ENCODE measurements at places on chromosomes 7 and 10. TPM values are rescaled to one million over a fixed set of nuclear protein-coding genes. Genes with fewer than 3 reads are reported as not detected.

- no peak overlapping the region for H3K27ac ChIP-seq
- DNase-seq, result no peak
- H3K4me3 ChIP-seq, result no peak overlapping the region
- H3K27me3 ChIP-seq, result no peaks in the 10 kb centered on the region
These were observed 22.5 kb downstream of the TSPAN13 start for GRCh38 chr7:16776053-16776452.

GRCh38 chr10:113425541-113425951 lies 127.3 kb upstream of the HABP2 start:
- DNase-seq, result no peak
- H3K36me3 ChIP-seq, result no peaks in the 10 kb centered on the region
- no peak overlapping the region for H3K4me3 ChIP-seq
- no peaks in the 10 kb centered on the region for H3K27me3 ChIP-seq
- H3K4me1 ChIP-seq, result no peaks in the 10 kb centered on the region

DNA sequence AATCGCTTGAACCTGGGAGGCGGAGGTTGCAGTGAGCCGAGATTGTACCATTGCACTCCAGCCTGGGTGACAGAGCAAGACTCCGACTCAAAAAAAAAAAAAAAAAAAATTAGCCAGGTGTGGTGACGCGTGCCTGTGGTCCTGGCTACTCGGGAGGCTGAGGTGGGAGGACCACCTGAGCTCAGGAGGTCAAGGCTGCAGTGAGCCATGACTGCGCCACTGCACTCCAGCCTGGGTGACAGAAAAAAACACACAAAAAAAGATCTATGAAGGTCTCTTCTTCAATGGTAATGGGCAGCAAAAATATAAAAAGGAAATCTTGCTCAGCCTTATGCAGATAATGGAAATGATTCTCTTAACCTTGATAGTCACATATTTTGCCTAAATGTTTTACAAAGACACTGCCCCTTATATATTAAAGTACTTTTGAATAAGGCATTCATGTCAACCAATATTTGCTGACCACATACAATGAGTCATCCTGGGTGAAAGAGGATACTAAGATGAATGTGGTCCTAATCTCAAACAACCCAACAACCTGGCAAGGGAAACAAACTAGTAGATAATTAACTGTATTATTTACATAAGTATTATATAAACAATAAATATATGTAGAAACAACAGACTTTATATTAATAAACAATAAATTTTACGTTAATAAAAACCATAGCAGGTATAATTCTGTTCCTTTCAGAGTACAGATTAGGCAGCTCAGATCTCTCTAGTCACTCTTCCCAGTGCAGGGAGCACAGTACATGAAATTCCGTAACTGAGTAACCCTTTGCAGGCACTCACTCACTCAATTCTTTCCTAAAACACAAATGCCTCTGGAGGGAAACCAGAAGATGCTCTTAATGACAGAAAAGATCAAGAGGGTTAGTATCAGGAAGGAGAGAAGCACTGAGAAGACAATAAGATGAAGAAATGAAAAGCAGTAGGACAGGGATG lies 8.1 kb downstream of the TOMM7 start:
- DNase-seq, result no peak
- no peak overlapping the region for H3K4me3 ChIP-seq
- H3K36me3 ChIP-seq, result peaks cover 16% of the 10 kb centered on the region
- H3K27me3 ChIP-seq, result no peaks in the 10 kb centered on the region

DNA sequence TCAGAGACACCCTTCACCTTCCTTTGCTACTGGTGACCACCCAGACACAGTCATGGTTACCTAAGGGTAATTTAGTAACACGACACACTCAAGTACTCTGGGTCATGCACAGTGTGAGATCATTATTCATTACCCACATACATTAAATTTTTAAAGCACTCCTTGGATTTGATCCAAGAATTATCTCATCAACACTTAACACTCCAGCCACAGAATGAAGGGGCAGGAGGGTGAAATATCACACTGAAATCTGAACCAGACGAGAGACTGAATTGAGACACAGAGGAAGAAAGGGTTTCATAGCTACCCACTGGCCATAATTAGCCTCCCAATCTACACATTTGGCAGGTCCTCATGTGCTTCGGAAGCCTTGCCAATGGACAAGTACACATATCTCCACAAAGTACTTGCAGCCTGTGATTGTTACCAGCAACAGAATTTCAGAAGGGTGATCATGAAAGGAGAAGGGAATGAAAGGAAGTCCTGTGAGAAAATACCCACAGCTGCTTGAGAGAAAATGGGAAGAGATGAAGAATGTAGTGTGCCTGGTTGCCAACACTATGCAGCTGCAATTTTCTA lies 189.3 kb downstream of the POLR1F start:
- no peaks in the 10 kb centered on the region for H3K4me1 ChIP-seq
- H3K27me3 ChIP-seq, result no peaks in the 10 kb centered on the region
- no peaks in the 10 kb centered on the region for H3K36me3 ChIP-seq
- no peak overlapping the region for H3K27ac ChIP-seq
- DNase-seq, result no peak
- no peak overlapping the region for H3K4me3 ChIP-seq

GRCh38 chr7:37040330-37040729 lies 316.0 kb upstream of the AOAH start:
- H3K4me3 ChIP-seq, result no peak overlapping the region
- H3K27me3 ChIP-seq, result no peaks in the 10 kb centered on the region
- H3K36me3 ChIP-seq, result no peaks in the 10 kb centered on the region

The CRHR2 gene
- not detected for total RNA-seq

The FZD8 gene
- 6.6 TPM for total RNA-seq

The CTTNBP2 gene
- 9.4 TPM for total RNA-seq

DNA sequence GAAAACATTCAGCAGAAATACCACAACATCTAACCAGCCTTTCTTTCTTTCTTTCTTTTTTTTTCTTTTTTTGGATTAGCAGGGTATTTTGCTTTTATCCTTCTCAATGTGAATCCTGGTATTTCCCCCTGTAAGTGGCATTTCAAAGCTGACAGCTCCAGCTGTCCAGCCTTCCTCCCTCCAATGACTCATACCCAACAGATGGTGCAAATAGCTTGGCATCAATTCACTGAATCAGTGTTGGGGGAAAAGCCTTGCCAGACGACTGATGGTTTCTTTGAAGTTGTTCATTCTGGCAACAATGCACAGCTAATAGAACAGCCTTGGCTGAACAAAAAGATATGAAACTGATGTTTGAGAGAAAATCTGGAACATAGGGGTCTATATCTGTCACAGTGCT lies 316.8 kb upstream of the STEAP1 start:
- no peaks in the 10 kb centered on the region for H3K27me3 ChIP-seq
- no peak for DNase-seq

The PRSS37 gene
- total RNA-seq, result not detected

DNA sequence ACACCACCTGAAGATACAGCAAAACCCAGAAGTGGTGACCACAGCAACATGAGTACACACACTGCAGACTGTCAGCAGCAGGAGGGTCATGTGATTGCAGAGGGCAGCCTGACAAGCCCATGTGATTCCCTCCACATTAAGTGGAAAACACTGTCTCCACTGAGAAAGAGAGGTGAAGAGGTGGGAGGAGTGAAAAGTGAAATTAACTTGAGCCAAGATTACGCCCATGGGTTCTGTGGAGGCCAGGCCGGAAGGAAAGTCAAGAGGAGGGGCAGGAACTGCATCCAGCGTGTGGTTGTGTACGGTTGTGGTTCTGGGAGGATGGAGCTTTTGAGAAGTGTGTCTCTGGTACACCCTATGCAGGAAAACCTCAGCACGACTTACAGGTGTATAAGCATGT lies 138.5 kb downstream of the PLXNA4 start:
- no peak overlapping the region for H3K27ac ChIP-seq
- no peaks in the 10 kb centered on the region for H3K27me3 ChIP-seq
- H3K36me3 ChIP-seq, result no peaks in the 10 kb centered on the region
- H3K4me1 ChIP-seq, result no peaks in the 10 kb centered on the region
- DNase-seq, result no peak

The SEMA3D gene
- total RNA-seq, result 3.7 TPM

- no peaks in the 10 kb centered on the region for H3K4me1 ChIP-seq
- peak overlapping the region; percentile 37 for H3K4me3 ChIP-seq
These were observed 41.5 kb upstream of the BNIP3 start for GRCh38 chr10:132023092-132023811.

The CACNB2 gene
- total RNA-seq, result 85.3 TPM

The NPS gene
- not detected for total RNA-seq

DNA sequence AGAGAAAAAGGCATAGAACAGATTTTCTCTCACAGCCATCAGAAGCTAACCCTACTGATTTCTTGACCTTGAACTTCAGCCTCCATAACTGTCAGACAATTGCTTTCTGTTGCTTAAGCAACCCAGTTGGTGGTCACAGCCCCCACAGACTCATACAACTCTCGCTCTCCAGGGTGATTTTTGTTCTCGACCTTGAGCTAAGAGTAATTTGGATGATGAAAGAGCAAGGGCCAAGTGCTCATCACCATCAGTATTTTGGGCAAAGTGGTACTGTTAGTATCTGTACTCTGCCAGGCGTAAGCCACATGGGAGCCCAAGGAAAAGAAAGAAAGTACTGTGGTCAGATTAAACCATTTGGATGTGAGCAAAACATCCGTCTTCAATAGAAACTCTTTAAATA lies 81.9 kb downstream of the AOAH start:
- no peaks in the 10 kb centered on the region for H3K36me3 ChIP-seq
- H3K27me3 ChIP-seq, result no peaks in the 10 kb centered on the region

GRCh38 chr7:107404740-107405537 lies 64.9 kb upstream of the GPR22 start:
- H3K27me3 ChIP-seq, result no peaks in the 10 kb centered on the region
- DNase-seq, result no peak
- no peaks in the 10 kb centered on the region for H3K36me3 ChIP-seq
- H3K27ac ChIP-seq, result no peak overlapping the region
- H3K4me1 ChIP-seq, result no peaks in the 10 kb centered on the region

The ZNF804B gene
- total RNA-seq, result not detected

DNA sequence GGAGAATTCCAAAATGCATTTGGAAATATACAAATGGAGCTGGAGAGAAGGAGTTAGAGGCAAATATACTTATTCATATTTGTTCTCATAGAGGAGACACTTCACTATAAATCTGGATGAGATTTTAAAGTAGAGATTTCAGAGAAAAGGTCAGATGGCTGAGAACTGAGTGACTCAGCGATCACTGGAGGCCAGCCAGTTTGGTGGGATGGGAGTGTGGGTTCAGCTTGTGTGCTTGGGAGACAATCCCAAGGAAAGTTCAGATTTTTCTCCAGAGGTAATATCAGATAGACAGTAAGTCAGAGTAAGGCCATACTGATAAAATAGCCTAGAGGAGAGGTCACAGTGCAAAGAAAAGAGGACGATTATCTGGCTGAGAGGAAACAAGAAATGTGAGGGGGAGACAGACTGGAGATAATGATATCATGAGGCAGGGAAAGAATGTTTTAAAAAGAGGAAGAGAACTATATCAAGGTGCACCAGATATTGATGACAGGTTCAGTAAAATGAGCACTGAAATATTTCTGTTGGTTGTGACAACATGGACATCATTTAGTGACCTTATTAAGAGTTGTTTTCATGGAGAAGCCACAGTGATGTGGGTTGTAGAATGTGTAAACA lies 67.0 kb downstream of the MDFIC start:
- H3K27me3 ChIP-seq, result no peaks in the 10 kb centered on the region
- H3K4me1 ChIP-seq, result no peaks in the 10 kb centered on the region
- H3K4me3 ChIP-seq, result no peak overlapping the region

DNA sequence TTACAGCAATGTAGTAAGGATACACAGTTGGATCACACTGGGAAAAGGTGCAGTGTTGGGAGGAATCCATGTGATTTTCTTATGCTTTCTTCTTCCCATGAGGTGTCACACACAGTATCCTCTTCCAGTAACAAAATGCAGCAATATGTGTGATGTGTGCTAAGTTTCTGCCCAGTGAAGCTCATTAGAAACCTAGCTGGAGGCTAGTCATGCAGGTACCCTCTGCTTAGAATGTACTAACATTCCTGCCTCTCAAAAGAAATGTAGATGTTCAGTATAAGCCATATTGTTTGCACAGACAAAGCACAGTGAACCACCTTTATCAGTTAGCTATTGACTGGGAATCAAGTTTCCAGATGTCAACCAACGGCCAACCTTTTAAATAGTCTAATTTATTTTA lies 12.9 kb upstream of the KCND2 start:
- H3K4me3 ChIP-seq, result no peak overlapping the region
- no peaks in the 10 kb centered on the region for H3K27me3 ChIP-seq
- no peaks in the 10 kb centered on the region for H3K36me3 ChIP-seq
- no peak for DNase-seq
- H3K27ac ChIP-seq, result no peak overlapping the region

GRCh38 chr7:137984181-137985041 lies 17.5 kb downstream of the CREB3L2 start:
- no peaks in the 10 kb centered on the region for H3K27me3 ChIP-seq
- no peak overlapping the region for H3K4me3 ChIP-seq

The MRLN gene
- total RNA-seq, result not detected

GRCh38 chr7:55271661-55272060 lies 93.5 kb upstream of the LANCL2 start:
- no peaks in the 10 kb centered on the region for H3K36me3 ChIP-seq
- no peak for DNase-seq
- H3K4me3 ChIP-seq, result no peak overlapping the region
- no peaks in the 10 kb centered on the region for H3K27me3 ChIP-seq

DNA sequence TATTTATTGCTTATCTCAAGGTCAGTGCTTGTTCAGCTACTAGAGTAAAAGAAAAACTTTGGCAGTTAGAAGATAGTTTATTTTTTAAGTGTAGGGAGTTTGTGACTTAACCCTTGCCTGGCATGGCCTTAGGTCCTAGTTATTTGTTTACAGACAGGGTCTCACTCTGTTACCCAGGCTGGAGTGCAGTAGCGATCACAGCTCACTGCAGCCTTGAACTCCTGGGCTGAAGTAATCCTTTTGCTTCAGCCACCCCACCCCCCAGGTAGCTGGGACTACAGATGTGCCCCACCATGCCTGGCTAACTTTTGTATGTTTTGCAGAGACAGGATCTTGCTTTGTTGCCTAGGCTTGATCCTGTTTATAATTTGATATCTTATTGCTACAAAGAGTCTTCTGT lies 4.2 kb downstream of the ANLN start:
- no peak for DNase-seq
- H3K27me3 ChIP-seq, result no peaks in the 10 kb centered on the region
- H3K4me3 ChIP-seq, result no peak overlapping the region
- peaks cover 31% of the 10 kb centered on the region for H3K4me1 ChIP-seq
- no peaks in the 10 kb centered on the region for H3K36me3 ChIP-seq
- H3K27ac ChIP-seq, result no peak overlapping the region

DNA sequence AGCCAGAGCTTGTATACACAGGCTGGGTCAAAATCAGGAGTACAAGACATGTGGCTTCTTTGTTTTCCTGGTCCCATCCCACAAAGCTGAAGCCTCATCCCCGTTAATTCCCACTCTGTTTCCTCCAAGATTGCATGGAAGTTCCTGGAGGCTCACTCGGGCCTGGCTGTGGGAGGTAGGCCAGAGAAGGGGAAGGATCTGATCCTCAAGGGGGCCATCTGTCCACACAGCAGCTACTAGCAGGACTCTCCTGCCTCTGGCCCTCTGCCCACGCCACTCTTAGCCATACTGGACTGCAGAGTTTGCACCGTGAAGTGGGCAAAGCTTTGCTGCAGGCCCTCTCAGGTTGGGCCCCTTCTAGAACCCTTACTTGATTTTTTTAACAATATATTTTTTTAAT lies 160.6 kb downstream of the FGFR2 start:
- H3K4me1 ChIP-seq, result peaks cover 35% of the 10 kb centered on the region
- peak overlapping the region; percentile 68 for H3K27ac ChIP-seq
- no peaks in the 10 kb centered on the region for H3K27me3 ChIP-seq
- DNase-seq, result peak; percentile 87
- H3K36me3 ChIP-seq, result no peaks in the 10 kb centered on the region
- no peak overlapping the region for H3K4me3 ChIP-seq

- H3K27ac ChIP-seq, result no peak overlapping the region
- H3K4me3 ChIP-seq, result no peak overlapping the region
- no peak for DNase-seq
- H3K27me3 ChIP-seq, result no peaks in the 10 kb centered on the region
- H3K36me3 ChIP-seq, result no peaks in the 10 kb centered on the region
These were observed 132.3 kb upstream of the PLXDC2 start for GRCh38 chr10:19683960-19684359.

Measured in sigmoid colon (tissue), 7 donors.